ENCODE measurements at places on chromosomes 7 and 10.

GRCh38 chr10:34815185-34816084 is at the start of gene PARD3:
Gene PARD3 (minus strand): TSS chr10:34815296. CDS start chr10:34814995, 301 bp downstream.
- DNase-seq, result peak; percentile 45

GRCh38 chr10:116712989-116713543 is 29.3 kb downstream of the HSPA12A start:
- DNase-seq, result no peak

DNA sequence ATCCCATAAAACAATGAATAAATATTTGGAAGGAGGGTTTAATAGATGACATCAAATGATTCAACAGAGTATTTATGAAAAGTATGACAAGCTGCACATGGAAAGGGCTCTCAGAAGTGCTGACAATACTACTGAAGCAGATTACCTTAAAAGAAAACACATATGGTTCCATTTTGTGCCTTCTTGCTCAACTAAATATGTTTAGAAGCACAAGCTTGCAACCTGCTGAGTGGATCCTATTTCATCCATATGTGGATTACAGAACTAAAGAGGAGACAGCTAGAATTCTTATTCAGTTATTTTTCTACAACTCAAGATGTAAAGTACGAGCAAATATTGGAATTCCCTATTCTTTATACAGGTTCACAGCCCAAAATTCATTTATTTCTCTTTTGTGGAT is 340.6 kb downstream of the TFEC start:
- DNase-seq, result no peak

GRCh38 chr7:3561932-3562331 is 260.9 kb downstream of the SDK1 start:
- DNase-seq, result no peak

GRCh38 chr7:127978421-127978820 is 52.8 kb downstream of the LRRC4 start:
- no peak for DNase-seq

DNA sequence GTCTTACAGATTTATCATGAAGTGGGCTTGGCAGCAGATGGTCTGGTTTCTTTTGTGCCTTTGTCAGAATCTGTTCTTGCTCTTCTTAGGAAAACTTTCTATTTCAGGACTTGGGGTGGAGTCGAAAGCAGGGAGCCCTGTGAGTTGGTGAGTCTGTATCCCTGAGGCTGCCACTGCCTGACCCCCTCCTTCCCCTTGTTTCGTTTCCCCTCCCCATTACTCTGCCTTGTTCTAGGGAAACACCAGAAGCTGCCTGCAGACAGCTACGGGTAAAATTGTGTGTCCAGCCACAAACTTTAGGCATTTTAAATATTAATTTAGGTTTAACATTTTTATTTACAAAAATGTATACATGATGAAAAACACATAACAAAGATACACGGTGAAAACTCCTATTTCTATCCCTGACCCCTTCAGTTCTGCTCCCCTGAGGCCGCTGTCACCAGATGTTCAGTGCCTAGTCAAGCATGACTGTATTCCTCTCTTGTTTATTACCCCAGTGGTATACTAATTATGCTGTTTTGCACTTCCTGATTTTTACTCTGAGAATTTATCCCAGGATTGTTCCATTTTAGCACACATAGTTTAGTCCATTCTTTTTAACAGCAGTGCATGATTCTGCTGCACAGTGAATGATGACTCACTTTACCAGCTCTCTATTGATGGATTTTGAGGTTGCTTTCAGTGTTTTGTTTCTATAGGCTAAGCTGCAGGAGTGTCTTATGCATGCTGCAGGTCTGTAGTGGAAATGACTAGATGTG is 9.1 kb downstream of the TSPAN14 start:
- DNase-seq, result no peak

GRCh38 chr7:85215098-85215497 is 28.2 kb upstream of the SEMA3D start:
- DNase-seq, result no peak

GRCh38 chr10:3777981-3778691 is 6.9 kb downstream of the KLF6 start:
- no peak for DNase-seq

GRCh38 chr10:126075009-126075408 is 178.6 kb downstream of the FANK1 start:
- no peak for DNase-seq

DNA sequence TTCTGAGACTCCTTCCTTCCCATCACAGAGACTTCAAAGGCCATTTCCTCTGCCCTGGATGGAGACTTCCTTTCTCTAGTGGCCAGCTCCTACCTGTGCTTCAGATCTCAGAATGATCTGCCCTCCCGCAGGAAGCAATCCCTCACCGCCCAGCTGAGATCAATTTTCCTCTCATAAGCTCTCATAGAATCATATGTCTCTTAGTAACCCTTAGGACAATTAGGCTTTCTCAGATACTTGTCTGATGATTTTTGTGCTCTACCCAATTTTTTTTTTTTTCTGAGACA is 212.6 kb upstream of the PRSS58 start:
- no peak for DNase-seq

- DNase-seq, result no peak
Observed at GRCh38 chr10:104256335-104256961, 1.8 kb downstream of the GSTO1 start.
